CD4-positive, alpha-beta T cell treated with Interleukin-21 for 1 hour (primary cell): ENCODE measurements at places on chromosomes 16 and 17.

GRCh38 chr17:44971776-44972483 lies 3.8 kb upstream of the C1QL1 start:
- no peak for DNase-seq

DNA sequence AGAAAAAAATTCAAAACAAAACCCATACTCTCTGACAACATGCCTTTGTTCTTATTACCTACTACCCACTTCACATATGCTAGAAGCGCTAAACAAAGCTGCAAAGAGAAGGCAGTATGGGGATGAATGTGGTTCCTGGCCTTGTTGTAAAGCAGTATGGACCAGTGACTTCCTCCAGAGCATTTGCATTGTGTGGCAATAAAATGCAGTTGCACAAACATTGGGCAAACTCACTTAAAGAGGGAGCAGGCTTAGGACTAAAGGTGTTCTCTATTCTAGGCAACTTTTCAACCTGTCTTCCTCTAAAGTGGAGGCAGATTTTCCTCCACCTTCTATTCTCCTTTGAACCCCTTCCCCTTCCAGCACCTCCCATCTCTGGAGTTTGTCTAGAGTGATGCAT lies 17.1 kb downstream of the TMIGD1 start:
- no peak for DNase-seq

DNA sequence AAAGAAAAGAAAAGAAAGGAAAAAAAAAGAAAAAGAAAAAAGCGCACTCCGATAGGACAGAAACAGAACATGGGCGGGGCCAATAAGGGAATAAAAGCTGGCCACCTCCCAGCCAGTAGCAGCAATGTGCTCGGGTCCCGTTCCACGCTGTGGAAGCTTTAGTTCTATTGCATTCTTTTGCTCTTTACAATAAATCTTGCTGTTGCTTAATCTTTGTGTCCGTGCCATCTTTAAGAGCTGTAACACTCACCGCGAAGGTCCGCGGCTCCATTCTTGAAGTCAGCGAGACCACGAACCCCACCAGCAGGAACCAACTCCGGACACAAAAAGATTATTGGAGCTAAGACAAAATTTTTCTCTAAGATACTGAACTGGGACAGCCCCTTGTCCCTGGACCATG lies 3.1 kb upstream of the ARL5C start:
- no peak for DNase-seq

- no peak for DNase-seq
Observed at GRCh38 chr17:73311428-73311780, 397 bp downstream of the CDC42EP4 start.

- DNase-seq: peak; percentile 65
Observed at GRCh38 chr16:67326472-67327309, at the start of the genes KCTD19 and LRRC36. TSS of gene KCTD19 (minus strand) at chr16:67326741. CDS start at chr16:67326707, 34 bp downstream. TSS of gene LRRC36 (plus strand) at chr16:67326815. CDS start at chr16:67326863, 48 bp downstream.

DNA sequence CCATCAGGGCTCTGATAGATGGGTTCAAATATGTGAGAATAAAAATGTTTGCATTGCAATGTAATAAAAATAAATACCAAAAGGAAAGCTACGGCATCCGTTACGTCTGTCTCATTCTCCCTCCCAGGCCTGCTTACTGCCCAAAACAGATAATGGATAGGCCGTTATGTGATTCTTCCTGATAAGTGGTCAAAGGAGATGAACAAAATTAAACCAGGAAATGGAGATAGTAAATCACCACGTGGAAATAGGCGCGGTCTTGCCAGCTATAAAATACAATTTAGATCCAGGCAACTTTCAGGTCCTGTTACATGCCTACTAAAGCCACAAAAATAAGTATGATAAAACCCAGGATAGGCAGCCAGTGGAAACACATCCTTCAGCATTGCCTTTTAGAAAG lies 49.5 kb upstream of the CCL1 start:
- no peak for DNase-seq

GRCh38 chr17:33964344-33964979 lies 290.6 kb upstream of the CCL2 start:
- peak; percentile 43 for DNase-seq

GRCh38 chr17:74951680-74952421 lies 16.2 kb downstream of the OTOP3 start:
- DNase-seq: no peak
